Stimulated activated CD8-positive, alpha-beta memory T cell treated with anti-CD3 and anti-CD28 coated beads, Interleukin-7, amount 100 ng/mL, for 24 hours (primary cell): ENCODE measurements at places on chromosomes 1 and 21.

DNA sequence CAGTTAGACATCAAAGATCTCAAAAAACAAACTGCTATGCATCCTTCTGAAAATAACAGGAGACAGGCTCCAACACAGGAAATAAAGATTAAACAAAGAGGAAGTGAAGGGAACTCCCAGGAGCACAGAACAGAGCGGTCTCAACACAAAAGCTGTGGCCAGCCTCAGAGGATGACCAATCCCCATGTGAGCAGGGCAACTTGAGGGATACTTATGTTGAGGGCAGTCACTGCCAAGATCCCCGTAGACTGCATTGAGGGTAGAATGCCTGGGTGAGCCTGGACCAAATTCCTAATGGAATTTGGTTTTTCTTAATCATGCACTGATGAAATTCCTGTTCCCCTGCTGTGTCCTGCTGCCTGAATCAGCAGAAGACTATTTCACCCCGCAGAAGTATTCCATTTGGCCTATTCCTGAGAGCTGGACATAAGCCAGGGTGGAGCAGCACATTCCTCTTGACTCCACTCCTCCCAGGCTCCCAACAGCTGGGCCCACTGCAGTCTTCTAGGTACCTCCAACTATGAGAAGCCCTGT, 49.0 kb downstream of the JAK1 start:
- DNase-seq = no peak

- DNase-seq = no peak
Observed at GRCh38 chr1:154014154-154014907, 23.8 kb downstream of the RPS27 start.

DNA sequence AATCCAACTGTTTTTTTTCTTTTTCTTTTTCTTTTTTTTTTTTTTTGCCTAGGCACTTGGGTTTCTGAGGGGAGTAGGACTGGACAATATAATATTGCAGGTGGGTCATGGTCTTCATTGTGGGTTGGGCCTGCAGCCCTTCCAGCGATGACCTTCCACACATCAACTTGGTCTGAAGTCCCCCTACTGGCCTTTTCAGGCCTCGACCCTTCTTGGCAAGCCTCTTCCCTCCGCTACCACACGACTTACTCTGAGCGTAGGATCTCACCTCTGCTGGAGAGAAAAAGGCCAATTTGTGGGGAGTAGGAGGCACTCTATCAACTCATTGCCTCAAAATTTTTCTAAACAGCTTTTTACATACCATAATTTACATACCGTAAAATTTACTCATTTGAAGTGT, 51.1 kb upstream of the GRIK3 start:
- no peak for DNase-seq

- no peak for DNase-seq
Observed at GRCh38 chr1:156860628-156861423, at the start of gene NTRK1. NTRK1 (plus strand) TSS chr1:156860865; CDS start chr1:156860935, 70 bp downstream.

DNA sequence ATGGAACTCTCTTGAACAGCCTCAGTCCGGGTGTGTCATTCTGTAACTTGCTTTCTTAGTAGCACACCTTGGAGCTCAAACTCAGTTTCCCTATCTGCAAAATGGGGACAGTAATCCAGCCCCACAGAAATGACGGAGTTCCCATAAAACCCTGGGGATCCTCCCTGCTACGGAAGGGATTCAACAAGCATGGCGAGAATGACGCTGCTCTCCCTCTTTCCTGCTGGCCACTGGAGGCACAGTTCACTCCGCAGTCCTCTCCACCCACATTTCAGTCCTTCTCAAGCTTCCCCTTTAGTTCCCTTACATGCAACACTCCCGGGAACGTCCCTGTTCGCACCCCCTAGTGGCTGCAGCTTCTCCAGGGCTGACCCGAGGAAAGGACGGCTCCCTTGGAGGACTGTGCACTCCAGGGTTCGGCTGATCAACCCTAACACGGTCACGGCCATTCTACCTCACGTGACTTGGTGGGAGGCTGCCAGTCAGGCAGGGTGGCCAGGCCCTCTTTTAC, 20.6 kb downstream of the RUNX3 start:
- DNase-seq = no peak

DNA sequence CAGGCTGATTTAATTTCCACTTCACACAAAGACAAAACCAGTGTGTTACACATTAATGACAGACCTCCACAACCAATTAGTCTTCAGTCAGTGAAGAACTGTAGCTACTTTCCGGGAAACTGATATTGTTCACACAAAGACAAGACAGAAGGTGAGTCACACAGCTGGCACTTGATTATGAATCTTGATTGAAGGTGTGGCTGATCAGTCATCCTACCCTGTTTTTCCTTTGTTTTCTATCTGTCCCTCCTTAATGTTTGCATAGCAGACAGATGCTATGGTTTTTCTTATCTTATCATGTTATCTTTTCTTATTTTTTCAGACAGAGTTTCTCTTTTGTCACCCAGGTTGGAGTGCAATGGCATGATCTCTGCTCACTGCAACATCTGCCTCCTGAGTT, 185.1 kb upstream of the GREM2 start:
- DNase-seq = no peak

GRCh38 chr1:27600498-27601175, 3.3 kb downstream of the AHDC1 start:
- no peak for DNase-seq

DNA sequence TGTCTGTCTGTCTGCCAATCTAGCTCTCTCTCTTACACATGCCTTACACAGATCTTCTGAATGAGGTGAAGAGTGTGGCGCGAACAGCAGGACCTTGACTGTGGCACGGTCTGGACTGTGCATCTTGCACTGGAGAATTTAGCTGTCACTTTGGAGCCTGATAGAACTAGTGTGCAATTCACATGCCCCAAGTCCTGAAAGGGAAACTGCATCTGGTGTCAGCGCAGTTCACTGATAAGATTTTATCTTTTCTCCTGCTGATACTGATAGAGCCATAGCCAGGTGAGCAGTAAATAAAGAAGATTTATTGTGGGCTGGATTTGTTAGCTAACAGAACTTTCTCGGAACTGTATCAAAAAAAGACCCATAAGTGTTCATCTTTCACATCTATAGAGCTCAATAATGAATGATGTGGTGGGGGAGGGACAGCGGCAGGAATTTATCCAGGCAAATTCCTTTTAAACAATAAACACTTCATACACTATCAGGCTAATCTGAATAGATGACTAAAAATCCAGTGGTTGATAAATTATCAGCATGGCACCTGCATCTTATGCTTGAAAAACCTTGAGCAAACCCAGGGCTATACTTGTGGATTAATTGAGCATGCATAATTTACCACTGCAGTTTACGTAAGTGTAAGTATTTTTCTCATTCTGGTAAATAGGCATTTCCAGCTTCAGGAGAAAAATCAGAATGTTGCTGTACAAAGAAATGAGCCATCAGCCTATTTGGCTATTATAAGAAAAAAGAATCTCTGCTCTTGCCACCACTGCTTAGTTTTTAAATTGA, 104.1 kb downstream of the NTNG1 start:
- no peak for DNase-seq
